ENCODE measurements at places on chromosomes 3 and 15.
A peak's percentile ranks its signal among the peaks of the same experiment; 100 is the strongest.

GRCh38 chr3:72270072-72270681, 485.2 kb upstream of the PROK2 start:
- no peak for DNase-seq

DNA sequence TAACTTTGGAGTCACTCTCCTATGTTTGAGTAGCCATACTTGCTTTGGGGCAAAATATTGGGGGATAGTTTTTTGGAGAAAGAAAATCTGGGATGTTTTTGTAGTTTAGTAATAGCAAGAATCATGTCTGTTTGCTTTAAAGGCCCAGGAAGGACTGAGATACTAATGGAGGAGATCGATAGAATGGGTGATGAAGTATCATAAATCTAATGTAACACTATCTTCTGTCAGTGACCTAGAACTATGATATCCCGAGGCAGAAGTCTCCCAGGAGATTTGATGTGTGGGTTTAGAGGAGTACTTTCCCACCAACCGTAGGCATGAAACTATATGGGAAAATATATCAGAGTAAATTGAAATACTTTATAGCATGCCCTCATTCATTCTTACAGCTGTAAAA, 21.0 kb upstream of the NFKBIZ start:
- no peak for DNase-seq

DNA sequence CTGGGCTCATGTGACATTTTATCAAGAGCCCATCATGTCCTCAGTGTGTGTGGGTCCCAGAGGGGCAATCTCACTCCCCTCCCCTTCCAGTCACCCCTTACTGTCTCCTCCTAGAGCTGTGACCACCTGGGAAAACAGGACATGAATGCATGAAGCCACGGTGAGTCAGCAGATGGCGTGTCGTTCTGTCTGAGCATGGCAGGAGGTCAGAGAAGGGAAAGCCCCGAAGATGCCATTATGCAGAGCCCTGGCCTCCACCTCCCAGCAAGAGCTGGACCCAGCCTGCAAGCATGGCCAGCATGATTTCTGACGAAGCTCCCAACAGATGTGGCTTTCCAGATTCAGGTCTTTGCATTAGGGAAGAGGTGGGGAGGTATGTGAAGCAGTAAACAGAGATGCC, 118.5 kb downstream of the TLE3 start:
- no peak for DNase-seq

- DNase-seq, result peak; percentile 57
Measured at GRCh38 chr3:46496746-46497555, 825 bp upstream of the RTP3 start.

- no peak for DNase-seq
Measured at GRCh38 chr3:129555153-129555550, 12.2 kb downstream of the H1-8 start.

DNA sequence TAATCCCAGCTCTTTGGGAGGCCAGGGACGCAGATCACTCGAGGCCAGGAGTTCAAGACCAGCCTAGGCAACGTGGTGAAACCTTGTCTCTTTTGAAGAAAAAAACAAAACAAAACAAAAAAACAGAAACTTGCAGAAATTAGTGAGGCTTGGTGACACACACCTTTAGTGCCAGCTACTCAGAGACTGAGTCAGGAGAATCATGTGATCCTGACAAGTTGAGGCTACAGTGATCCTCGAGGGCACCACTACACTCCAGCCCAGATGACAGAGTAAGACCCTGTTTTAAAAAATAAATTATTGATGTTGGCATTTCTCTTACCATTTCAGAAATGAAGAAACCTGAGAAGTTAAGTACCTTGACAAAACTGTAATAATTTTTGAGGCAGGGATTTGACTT, 44.6 kb upstream of the CCNB2 start:
- DNase-seq, result no peak

DNA sequence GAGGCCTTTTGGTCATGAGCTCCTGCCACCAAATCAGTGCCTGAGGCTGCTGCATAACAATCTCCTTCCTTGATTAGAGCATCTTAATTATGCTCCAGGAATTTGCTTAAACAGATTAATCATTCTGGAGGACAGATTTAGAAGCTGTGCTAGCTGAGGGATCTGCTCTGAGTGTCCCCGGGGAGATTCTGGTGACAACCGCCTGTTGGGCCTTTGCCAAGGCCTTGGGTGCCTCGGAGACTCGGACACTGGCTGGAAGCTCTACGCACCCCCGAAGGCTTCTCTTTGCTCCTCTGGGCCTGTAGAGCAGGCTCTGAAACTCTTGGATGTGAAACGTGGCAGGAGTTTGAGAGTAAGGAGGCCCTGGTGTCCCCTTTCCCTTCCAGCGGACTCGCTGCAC, 264.1 kb downstream of the CD47 start:
- no peak for DNase-seq

GRCh38 chr3:57298041-57298440, 5.6 kb upstream of the ASB14 start:
- peak; percentile 5 for DNase-seq

- no peak for DNase-seq
Measured at GRCh38 chr3:36909181-36909580, 35.7 kb downstream of the TRANK1 start.

- DNase-seq, result no peak
Measured at GRCh38 chr3:122676759-122677158, 3.9 kb upstream of the PARP14 start.

- no peak for DNase-seq
Measured at GRCh38 chr3:47342151-47342550, 38.7 kb upstream of the PTPN23 start.

GRCh38 chr15:91553196-91553854, 300.2 kb upstream of the SLCO3A1 start:
- DNase-seq, result no peak

- no peak for DNase-seq
Measured at GRCh38 chr3:119586733-119587172, 7.5 kb downstream of the ADPRH start.

DNA sequence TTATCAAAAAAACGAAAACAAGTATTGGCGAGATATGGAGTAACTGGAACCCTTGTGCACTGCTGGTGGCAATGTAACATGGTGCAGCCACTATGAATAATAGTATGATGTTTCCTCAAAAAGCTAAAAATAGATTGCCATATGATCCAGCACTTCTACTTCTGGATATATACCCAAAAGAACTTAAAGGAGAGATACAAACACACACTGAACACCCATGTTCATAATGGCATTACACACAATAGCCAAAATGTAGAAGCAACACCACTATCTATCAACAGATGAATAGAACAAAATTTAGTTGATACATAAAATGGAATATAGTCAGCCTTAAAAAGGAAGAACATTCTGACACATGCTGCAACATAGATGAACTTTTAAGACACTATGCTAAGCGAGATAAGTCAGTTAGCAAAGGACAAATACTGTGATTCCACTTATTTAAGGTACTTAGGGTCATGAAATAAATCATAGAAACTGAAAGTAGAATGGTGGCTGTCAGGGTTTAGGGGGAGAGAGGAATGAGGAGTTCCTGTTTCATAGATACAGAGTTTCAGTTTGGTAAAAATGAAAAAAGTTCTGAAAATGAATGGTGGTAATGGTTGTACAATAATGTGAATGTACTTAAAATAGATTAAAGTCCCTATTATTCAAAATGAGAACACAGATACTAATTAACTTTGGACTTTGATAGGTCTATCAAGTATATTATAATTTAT, 59.4 kb upstream of the IMPG2 start:
- DNase-seq, result no peak

GRCh38 chr15:93201940-93202339, 112.9 kb upstream of the RGMA start:
- DNase-seq, result no peak

GRCh38 chr3:187646906-187647660, 23.1 kb downstream of the SST start:
- no peak for DNase-seq

DNA sequence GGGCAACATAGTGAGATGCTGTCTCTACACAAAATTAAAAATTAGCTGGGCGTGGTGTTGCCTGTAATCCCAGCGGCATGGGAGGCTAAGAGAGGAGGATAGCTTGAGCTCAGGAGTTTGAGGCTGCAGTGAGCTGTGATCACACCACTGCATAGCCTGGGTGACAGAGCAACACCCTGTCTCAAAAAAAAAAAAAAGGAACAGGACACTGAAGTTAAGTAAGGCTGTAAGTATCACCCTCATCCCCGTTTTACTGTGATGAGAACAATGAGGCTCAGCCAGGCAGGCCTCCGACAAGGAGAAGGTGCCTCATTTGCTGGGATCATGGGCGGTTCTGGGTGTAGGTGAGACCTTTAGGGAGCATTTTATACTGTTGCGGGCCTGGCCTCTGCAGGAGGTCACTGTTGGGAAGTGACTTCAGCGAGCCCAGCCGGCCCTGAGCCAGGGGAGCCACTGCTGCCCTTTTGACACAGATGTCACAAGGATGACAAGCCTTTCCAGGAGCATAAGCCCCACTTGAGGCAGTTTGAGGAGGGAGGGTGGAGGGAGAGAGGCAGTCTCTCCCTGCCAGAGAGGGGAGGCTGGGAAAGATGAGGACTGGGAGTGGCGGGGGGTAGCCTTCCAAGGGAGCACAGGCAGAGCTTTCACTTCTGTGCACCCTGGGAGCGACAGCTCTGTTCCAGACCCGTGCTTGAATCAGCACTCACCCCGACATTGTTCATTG, 30.8 kb downstream of the IRAK2 start:
- no peak for DNase-seq

DNA sequence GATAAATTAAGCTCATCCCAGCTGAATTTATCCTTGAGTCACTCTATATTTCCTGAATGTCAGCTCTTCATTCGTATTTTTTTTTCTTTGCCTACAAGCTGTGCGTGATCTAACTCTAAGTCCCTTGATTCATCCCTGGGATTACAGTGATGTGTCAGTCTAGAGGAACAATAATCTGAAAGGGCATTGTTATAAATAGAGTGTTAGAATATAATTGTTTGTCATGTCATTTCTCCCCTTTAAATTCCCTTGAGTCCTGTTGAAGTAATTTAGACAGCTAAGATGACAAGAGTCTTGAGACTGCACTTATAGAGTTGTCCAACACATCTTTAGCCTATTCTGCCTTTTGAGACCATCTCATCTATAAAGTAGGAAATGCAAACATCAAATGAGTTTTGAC, 621.8 kb downstream of the ZIC1 start:
- no peak for DNase-seq

DNA sequence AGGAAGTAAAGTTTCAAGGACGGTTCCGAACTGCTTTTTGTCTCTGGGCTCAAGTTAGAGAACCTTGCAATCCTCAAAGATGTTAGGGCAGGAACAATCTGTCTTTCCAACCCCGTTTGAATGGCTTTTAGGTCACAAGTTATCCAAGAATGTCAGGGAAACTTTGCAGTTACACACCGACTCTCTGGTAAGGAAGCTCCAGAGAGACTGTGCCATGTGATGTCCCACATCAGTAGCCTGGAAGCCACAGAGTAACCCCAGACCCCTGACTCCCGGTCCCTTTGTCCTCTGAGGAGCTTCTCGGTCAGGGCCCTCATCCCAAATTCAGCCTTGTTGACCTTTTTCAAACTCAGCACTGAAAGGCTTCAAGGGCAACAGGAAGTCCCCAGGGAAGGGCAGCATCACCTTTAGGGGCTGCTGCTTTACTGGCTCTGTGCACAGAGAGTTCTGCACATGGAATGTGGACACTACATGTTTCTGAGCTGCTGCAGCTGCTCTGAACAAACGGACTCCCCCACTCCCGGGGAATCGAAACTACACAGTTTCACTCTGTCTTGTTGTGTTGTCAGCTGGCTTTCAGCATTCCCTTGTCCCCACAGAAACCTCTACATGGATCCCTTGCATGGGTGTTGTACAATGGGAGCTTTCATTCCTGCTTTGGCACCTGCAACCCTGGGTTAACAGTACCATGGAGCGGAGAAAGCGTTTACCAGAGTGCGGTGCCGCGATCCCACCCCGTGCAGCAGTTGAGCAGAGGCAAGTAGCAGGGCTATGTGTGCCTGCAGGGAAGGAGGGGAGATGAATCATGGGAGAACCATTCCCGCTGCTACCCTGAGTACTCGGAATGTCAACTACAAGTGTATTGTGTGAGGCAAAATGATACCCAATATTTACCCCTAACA, 408.2 kb upstream of the THBS1 start:
- no peak for DNase-seq

GRCh38 chr3:134372396-134373270, 1.6 kb downstream of the AMOTL2 start:
- DNase-seq, result no peak

- DNase-seq, result no peak
Measured at GRCh38 chr3:160702290-160702689, 25.3 kb downstream of the ARL14 start.

GRCh38 chr3:192273697-192274010, 453.7 kb downstream of the FGF12 start:
- DNase-seq, result no peak

- DNase-seq, result no peak
Measured at GRCh38 chr3:132730891-132731580, 8.8 kb upstream of the NPHP3 start.

GRCh38 chr15:66114863-66115425, 138.6 kb downstream of the MEGF11 start:
- DNase-seq, result no peak

DNA sequence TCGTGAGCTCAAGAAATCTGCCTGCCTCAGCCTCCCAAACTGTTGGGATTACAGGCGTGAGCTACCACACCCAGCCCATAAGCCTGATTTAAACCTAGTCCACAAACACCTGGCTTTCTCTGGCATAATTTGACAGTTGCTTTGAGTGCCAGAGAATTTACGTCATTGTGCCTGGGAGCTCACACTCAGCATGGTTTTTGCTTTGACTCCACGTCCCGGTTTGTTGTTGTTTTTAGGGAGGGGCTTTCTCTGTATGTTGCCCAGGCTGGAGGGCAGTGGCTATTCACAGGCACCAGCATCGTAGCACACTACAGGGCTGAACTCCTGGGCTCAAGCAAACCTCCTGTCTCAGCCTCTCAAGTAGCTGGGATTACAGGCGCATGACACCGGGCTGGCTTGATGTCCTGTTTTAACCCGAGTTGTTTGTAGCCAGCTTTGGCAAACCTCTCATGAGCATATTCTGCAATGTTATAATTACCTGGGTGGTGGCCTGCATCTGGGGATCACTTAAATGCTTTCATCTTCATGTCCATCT, 32.7 kb downstream of the CEMIP start:
- DNase-seq, result no peak

GRCh38 chr3:30986551-30986950, 92.1 kb upstream of the GADL1 start:
- no peak for DNase-seq

DNA sequence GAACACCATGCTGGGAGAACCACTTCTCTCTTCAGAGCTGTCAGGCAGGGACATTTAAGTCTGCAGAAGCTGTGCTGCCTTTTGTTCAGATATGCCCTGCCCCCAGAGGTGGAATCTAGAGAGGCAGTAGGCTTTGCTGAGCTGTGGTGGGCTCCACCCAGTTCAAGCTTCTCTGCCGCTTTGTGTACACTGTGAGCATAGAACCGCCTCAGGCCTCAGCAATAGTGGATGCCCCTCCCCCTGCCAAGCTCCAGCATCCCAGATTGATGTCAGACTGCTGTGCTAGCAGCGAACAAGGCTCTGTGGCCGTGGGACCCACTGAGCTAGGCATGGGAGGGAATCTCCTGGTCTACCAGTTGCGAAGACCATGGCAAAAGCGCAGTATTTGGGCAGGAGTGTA, 121.6 kb downstream of the NFKBIZ start:
- no peak for DNase-seq
